ENCODE measurements at places on chromosomes 1 and 21.

DNA sequence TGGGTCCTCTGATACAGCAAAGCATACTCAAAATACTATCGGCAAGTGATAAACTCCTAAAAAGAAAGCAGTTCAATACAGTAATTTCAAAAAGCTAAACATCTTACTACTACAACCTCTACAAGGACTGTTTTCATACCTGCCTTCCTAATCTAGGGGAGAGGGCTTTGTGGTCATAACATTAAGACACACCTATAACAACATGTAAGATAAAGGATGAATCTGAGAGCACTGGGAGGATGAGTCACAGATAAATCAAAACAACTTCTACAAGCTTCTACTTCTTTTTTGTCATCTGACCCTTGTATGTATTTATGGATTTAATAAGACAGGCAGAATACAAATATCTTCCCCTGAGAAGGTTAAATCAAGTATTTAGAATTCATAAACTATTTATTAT is 40.0 kb downstream of the LTN1 start:
- no peak for DNase-seq

- no peak for DNase-seq
Observed at GRCh38 chr1:178071811-178072210, 22.1 kb upstream of the RASAL2 start.

GRCh38 chr1:200062143-200062542 is 34.6 kb downstream of the NR5A2 start:
- DNase-seq: no peak

DNA sequence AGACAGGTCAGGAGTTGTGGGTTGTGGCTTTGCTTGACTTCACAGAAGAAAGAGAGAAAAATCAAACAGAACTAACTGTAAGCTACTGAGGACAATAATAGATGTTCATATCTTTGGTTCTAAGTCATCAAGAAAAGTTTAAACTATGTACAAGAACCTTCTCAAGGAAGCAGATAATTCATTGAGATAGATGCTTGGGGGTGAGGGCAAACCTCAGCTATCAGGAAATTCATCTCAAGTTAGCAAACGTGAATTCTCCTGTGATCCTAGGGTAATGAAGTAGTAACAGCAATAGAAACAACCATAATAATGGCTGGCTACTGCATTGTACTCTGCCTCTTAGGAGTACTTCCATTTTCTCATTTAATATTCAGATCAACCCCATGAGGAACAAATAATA is 506.2 kb downstream of the PLPP3 start:
- no peak for DNase-seq

GRCh38 chr1:169727307-169727706 is 6.6 kb downstream of the SELE start:
- no peak for DNase-seq

GRCh38 chr1:156742017-156742416 is 1.1 kb upstream of the MRPL24 start:
- no peak for DNase-seq

GRCh38 chr1:72018562-72018961 is 263.8 kb downstream of the NEGR1 start:
- DNase-seq: no peak

DNA sequence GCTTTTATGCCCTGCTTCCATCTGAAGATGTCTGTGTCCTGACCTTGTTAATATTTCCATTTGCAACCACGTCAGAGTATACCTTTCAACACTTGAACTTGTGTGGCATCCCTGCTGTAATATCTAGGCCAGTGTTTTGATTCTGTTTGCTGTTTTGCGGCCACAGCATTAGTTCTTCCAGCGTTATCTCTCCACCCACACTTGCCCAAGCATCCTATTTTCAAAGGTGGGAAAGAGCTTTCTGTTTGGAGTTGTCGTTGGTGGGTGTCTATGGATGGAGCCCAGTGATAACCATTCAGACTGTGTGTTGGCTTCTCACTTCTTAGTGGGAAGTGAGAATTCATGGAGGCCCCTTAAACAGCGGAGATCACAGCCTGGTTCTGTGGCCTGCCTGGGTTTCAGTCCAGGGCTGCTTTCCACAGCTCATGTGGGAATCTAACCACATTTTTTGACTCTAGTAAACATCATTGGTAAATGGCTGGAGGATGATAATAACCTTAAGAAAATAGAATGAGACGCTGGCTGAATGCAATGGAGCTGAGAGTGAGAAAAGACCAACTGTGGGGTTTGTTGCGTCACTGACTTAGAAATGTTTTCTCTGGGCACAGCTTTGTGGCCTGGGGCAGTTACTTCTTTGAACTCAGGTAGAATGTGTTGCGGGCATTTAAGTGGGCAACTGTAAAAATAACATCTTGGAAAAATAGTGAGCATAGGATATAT is 7.6 kb downstream of the TENT5C start:
- no peak for DNase-seq

Data from frontal cortex (tissue), 4 donors.